Bladder microvascular endothelial cell (primary cell): ENCODE measurements at places on chromosomes 2 and 18. TPM values are rescaled to one million over a fixed set of nuclear protein-coding genes. Genes with fewer than 3 reads are reported as not detected.

The CDH2 gene
- total RNA-seq, result 4.7 and 17.4 TPM in 2 replicates

The HNRNPLL gene
- total RNA-seq, result 26.7 and 50.0 TPM in 2 replicates

The TNS1 gene
- total RNA-seq, result 15.7 and 76.7 TPM in 2 replicates

The TRAPPC8 gene
- 35.5 and 68.9 TPM in 2 replicates for total RNA-seq

The ASB18 gene
- 0.25 TPM in 1 of 2 replicates, not detected in the other for total RNA-seq

The GPAT2 gene
- 11.3 and 13.9 TPM in 2 replicates for total RNA-seq

The NEUROD1 gene
- not detected in 2 replicates for total RNA-seq

The SPATS2L gene
- total RNA-seq, result 14.7 and 15.4 TPM in 2 replicates

The GALNT14 gene
- 0.13 and 0.32 TPM in 2 replicates for total RNA-seq

The CTAGE1 gene
- not detected in 2 replicates for total RNA-seq

The POTEJ gene
- total RNA-seq, result 0.16 and 0.63 TPM in 2 replicates

The ALLC gene
- not detected in 2 replicates for total RNA-seq

The ELMOD3 gene
- 9.7 and 16.4 TPM in 2 replicates for total RNA-seq

The CCBE1 gene
- 0.49 and 1.2 TPM in 2 replicates for total RNA-seq

The EFHD1 gene
- 0.06 and 0.16 TPM in 2 replicates for total RNA-seq

The SULT1C2 gene
- not detected in 2 replicates for total RNA-seq

The TTC21B gene
- 15.1 and 45.6 TPM in 2 replicates for total RNA-seq

The DCDC2C gene
- 0.19 TPM in 1 of 2 replicates, not detected in the other for total RNA-seq

The CD8A gene
- not detected in 2 replicates for total RNA-seq

The DCC gene
- 0.06 TPM in 1 of 2 replicates, not detected in the other for total RNA-seq

The IL36G gene
- not detected in 2 replicates for total RNA-seq

The AGFG1 gene
- 18.6 and 59.1 TPM in 2 replicates for total RNA-seq

The BOD1L2 gene
- total RNA-seq, result not detected in 2 replicates

The ZEB2 gene
- 3.4 and 9.8 TPM in 2 replicates for total RNA-seq

The RGPD5 gene
- 9.1 and 41.0 TPM in 2 replicates for total RNA-seq

The HOXD12 gene
- not detected in 2 replicates for total RNA-seq

The MYL1 gene
- total RNA-seq, result not detected in 2 replicates

The CDH7 gene
- under 0.01 TPM in 1 of 2 replicates, not detected in the other for total RNA-seq

The MC2R gene
- not detected in 2 replicates for total RNA-seq

The NXPH2 gene
- total RNA-seq, result not detected in 2 replicates

The C2orf72 gene
- total RNA-seq, result 0.13 and 0.16 TPM in 2 replicates
